ENCODE measurements at places on chromosomes 7 and 10.

DNA sequence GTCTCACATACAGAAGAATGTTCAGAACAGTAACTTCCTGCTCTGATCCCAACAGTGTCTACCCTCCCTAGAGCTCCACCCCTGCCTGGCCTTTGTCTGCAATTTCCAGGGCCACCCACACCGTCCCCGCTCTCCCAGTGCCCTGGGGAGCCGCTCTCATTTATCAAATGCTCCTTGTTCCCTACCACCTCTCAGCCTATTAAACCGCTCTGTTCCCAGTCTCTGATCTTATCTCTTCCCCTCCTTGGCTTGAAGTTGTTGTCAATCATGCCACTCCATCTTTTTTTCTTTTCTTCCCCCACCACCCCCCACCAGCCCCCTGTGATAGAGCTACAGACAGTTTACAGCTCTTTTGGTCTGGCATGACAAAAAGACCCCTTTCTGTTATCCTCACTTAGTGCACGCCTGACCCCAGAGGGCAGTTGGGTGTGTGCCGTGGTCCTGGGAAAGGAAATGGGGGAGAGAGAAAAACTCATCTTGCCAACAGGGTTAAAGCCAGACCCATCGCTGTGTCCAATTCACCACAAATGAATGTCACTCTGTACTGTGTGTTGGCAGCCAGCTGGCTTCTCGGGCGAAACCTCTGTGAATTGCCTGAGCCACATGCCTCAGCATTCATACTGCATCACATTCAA lies 28.8 kb upstream of the HECTD2 start:
- no peaks in the 10 kb centered on the region for H3K27me3 ChIP-seq
- H3K36me3 ChIP-seq: no peaks in the 10 kb centered on the region
- no peaks in the 10 kb centered on the region for H3K4me1 ChIP-seq

DNA sequence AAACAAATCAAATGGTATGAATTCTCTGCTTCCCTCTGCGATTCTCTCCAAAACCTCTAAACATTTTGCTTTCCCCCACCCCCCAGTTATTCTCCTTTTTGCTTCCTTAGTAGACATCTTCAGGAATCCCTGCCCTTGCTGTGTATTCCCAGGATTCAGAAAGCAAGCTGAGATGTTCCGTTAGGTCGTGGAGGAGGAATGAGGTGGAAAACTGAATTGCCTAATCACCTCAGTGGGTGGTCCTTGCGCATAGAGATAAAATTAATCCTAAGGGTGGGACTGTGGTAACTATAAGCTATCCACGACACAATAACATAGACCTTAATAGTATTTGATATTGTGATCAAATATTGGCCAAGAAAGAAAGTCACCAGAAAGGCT lies 49.1 kb upstream of the SEMA3C start:
- H3K4me1 ChIP-seq: no peaks in the 10 kb centered on the region
- no peak overlapping the region for H3K4me3 ChIP-seq
- no peak for DNase-seq
- no peak overlapping the region for H3K27ac ChIP-seq
- H3K27me3 ChIP-seq: no peaks in the 10 kb centered on the region

DNA sequence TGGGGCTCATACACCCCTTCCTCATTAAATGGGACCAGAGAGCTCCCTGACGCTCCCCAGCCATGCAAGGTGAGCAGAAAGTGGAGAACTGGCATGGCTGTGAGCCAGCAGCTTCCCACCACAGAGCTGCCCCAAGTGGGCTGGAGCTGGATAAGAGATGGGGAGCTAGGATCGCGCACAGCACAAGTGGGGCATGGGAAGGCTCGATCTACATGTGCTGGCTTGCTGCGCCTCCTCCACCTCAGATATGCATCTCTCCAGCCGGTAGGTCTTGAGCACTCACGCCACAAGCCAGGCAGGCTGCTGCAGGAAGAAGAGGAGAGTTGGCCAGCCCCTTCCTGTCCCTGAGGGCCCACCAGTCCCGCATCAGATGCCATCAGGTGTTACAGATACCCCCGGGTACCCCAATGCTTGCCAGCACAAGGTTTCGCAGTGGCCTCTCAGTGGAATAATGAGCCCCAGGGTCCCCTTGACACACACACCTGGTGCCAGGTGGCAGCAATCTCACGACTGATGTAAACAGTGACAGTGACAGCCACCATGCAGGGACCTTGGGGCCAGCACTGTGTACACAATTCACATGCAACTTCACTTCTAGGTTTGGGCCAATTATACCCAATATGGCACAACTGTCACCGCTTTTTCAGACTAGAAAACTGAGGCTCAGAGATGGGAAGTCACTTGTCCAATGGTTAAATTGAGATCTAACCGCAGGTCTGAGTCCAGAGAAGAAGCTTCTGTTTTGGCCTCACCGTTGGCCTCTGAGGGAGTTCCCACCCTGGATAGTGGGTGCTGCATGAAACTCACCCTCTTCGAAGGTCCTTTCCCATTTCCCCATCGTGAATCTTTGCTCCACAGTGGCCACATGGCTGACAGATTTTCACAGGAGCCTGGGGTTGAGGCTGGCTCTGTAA lies 79.3 kb downstream of the OAT start:
- no peaks in the 10 kb centered on the region for H3K36me3 ChIP-seq
- no peaks in the 10 kb centered on the region for H3K27me3 ChIP-seq
- no peak overlapping the region for H3K4me3 ChIP-seq
- H3K4me1 ChIP-seq: no peaks in the 10 kb centered on the region

DNA sequence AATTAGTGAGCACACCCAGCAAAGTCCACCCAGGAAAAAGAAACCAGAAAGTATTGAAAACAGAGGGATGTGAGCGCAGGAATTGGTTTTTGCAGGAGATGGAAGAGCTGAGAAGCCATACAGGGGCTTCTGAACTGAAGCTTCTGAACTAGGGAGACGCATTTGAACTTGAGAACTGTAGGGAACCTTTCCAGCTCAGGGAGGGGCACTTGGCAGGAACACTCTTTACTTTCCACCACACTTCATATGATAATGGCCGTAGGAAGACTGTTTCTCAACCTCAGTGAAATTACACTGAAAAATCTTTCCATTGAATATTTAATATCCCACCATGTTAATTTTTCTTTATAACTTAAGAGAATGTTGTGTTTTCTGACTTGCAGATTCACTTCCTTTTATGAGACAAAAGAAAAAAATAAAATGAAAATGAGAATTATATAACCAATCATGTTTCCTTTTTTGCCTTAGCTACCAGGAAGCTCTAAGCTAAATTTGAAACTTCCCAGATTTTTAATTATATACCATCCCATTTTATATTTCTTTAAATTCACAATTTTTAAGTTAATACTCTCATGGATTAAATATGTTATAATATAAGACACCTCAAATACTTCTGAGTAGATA lies 98.3 kb upstream of the TCF7L2 start:
- no peak overlapping the region for H3K4me3 ChIP-seq
- H3K36me3 ChIP-seq: peaks cover 9% of the 10 kb centered on the region
- H3K27ac ChIP-seq: no peak overlapping the region
- H3K27me3 ChIP-seq: no peaks in the 10 kb centered on the region

DNA sequence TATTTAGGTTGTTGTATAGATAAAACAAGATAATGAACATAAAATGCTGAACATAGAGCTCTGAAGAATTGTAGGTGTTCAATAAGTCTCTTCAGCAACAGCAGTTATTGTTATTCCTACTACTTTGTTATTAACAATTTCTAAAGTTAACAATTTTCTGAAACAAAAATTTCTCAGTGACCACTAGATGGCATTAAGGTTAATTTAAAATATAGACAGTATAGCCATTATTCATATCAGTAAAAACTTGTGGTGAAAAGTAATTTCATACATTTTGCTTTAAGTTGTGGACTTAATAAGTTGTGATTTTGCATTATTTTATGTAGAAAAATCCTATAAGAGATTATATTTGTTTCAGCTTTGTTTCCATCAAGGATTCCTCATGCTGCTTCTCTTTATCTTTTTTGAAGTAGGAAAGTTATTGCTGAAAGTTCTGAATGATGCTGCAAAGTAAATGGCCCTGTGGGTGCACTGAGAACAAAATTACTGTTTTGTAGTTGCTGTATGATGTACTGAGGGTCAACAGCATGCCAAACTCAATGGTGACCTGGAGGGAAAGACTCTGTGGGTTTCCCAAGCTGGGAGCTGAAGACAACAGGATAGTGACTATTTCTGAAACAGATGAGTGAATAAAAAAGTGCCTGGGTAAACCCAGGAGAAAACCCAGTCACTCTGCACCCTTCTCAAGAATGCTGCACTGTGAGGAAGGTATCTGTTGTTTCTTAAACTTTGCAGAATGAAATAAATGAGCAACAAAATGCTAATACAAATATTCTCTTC lies 253.6 kb downstream of the KIF20B start:
- no peaks in the 10 kb centered on the region for H3K4me1 ChIP-seq
- peak; percentile 5 for DNase-seq
- no peaks in the 10 kb centered on the region for H3K27me3 ChIP-seq

DNA sequence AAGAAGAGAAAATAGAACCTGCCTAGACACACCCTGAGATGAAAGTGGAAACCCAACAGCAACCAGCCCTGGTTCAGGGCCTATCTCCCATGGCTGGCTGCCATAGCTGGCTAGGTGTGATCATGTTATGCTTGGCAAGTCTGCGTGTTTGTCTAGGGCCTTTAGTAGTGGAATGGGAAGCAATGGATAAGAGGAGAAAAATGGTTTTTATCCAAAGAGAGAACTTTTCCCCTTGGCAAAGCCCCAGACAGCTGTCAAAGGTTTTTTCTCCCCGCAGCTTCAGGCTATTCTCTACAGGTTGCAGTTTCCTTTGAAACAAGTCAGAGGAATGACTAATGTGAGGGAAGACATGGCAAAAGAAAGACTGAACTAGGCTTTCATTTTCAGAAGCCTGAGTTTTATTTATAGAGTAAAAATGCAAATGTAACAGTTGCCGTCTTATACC lies 161.5 kb downstream of the SEMA3D start:
- no peaks in the 10 kb centered on the region for H3K36me3 ChIP-seq
- H3K4me1 ChIP-seq: peaks cover under 1% of the 10 kb centered on the region
- no peak overlapping the region for H3K4me3 ChIP-seq
- H3K27ac ChIP-seq: no peak overlapping the region
- DNase-seq: no peak
- H3K27me3 ChIP-seq: no peaks in the 10 kb centered on the region

DNA sequence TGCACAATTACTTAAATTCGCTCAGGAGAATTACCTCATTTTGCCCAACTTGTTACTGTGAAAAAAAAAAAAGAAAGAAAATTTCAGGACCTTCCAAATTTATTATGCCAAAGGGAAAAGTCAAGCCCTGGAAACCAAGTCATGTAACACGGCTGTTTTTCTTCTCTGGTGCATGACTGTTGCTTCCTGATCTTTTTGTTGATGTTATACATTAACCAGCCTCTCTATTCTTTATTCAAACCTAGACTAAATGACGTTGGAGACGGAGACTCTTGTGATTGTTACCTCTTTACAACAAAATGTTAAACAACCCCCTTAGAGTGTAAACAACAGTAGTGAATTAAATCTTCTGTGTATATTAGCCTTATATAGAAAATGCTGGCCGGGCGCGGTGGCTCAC lies 16.1 kb upstream of the ZC3HAV1 start:
- H3K27me3 ChIP-seq: no peaks in the 10 kb centered on the region
- no peak for DNase-seq
- no peaks in the 10 kb centered on the region for H3K36me3 ChIP-seq
- H3K27ac ChIP-seq: no peak overlapping the region
- 0 out of 2 replicates have a peak, but pooled peaks cover 6% of the 10 kb centered on the region for H3K4me1 ChIP-seq

DNA sequence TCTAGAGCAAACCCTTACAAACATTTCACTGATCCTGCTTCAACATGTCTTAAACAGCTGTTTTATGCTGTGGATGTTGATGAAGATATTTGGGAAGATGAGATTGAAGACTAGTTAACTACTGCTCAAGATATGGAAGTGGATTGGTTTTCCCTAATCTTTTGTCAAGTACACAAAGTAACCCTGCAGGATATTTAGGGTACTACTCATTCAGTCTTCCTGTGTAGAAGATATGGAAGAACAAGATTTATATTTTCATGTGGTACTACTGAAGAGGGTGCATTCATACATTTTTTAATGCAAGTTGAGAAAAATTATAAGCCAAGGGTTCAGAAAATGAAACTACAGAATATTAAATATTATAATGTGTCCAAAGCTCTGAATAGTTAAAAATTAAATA lies 18.3 kb upstream of the TMEM140 start:
- peak; percentile 22 for DNase-seq
- no peak overlapping the region for H3K27ac ChIP-seq
- no peaks in the 10 kb centered on the region for H3K27me3 ChIP-seq
- H3K36me3 ChIP-seq: no peaks in the 10 kb centered on the region
- H3K4me3 ChIP-seq: no peak overlapping the region
- H3K4me1 ChIP-seq: no peaks in the 10 kb centered on the region

DNA sequence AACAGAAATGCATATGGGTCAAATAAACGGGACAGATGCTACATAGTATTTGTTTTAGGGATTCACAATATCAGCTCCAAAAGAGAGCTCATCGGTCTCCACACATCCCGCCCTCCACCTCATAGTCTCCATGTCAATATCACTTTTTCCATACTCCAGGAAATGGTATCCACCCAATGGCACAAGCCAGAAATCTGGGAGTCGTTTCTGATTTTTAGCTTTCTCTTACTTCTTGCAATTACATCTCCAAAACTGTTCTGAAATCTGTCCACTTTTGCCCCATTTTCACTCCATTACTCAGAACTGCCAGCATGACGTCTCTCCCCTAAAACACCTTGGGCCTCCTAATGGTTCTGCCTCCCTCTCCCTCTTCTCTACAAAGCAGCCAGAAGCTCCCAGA lies 47.4 kb upstream of the EZH2 start:
- no peaks in the 10 kb centered on the region for H3K4me1 ChIP-seq
- no peak overlapping the region for H3K27ac ChIP-seq
- H3K27me3 ChIP-seq: no peaks in the 10 kb centered on the region
- DNase-seq: no peak
- no peak overlapping the region for H3K4me3 ChIP-seq

- H3K36me3 ChIP-seq: no peaks in the 10 kb centered on the region
- no peak overlapping the region for H3K27ac ChIP-seq
- peaks cover 7% of the 10 kb centered on the region for H3K4me1 ChIP-seq
- peaks cover 25% of the 10 kb centered on the region for H3K27me3 ChIP-seq
Observed at GRCh38 chr7:42100156-42100508, 136.9 kb downstream of the GLI3 start.

DNA sequence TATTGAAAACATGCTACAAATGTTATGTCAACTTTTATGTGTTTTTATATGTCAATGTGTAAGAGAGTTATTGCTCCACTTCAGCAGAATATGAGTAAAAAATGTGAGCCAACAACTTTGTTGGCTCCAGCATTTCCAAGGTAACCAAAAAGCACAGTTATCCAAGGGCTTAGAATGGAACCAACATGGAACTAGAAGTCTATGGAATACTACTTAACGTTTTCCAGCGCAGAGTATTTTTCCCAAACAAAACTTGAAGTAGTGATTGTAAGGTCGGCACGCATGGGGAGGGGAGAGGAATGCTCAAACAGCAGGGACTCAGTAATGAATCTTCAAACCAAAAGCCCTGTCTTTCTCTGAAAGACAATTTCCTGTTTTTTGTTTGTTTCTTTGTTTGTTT lies 45.0 kb upstream of the TSPAN13 start:
- peak; percentile 19 for DNase-seq
- H3K27ac ChIP-seq: 0 out of 2 replicates have a peak overlapping the region, but pooled peaks have one; percentile 11
- H3K27me3 ChIP-seq: no peaks in the 10 kb centered on the region
- H3K4me3 ChIP-seq: no peak overlapping the region
- H3K4me1 ChIP-seq: no peaks in the 10 kb centered on the region
- H3K36me3 ChIP-seq: peaks cover 16% of the 10 kb centered on the region

- peaks cover 6% of the 10 kb centered on the region for H3K4me1 ChIP-seq
- no peak overlapping the region for H3K4me3 ChIP-seq
- no peaks in the 10 kb centered on the region for H3K27me3 ChIP-seq
- H3K36me3 ChIP-seq: no peaks in the 10 kb centered on the region
- peak; percentile 93 for DNase-seq
Observed at GRCh38 chr7:51067757-51068156, 248.9 kb downstream of the COBL start.

All from GM23338 (cell line).